Stimulated activated CD8-positive, alpha-beta memory T cell treated with anti-CD3 and anti-CD28 coated beads, Interleukin-2, amount 100 ng/mL, for 1 hour (primary cell): ENCODE measurements at places on chromosomes 16 and 17.

DNA sequence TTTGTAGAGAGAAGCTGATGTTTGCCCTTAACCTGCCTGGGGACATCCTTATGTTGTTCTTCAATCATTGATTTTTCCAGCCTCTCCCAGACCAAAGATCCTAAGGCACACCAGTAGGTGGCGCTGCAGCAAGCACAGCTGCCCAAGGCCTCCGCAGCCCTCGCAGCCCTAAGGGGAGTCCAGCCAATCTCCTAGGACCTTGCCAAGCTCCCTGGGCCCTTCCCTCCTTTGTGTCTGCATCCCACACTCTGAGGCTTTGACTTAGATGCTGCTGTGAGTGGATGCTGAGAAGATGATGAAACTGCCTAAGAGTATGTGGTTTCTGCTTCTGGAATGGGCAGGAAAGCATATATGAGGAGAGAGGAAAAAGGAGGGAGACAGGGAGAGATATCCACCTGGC is 47.1 kb downstream of the SPACA3 start:
- DNase-seq = no peak

DNA sequence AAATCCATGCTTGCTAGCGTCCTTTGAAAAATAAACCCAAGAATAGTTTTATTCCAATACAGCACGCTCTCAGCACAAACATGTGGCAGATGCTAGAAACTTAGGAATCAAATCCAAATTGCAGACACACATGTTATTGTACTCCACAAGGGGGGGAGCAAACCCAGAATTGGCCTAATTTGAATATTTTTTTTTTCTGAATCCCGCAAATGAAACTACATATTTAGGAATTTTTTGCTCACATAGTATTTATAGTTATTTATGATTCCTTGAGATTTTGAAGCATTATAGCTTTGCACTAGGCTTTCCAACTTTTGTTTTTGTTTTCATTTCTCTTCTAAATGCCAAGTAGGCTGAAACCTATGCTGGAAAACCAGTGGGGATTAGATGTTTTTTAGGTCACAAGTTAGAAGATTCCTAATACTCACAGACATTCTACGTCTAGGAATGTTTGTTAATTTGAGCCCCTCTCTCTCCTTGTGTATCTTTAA is 59.3 kb upstream of the CDH11 start:
- no peak for DNase-seq

- no peak for DNase-seq
Measured at GRCh38 chr16:85995541-85996423, 96.8 kb downstream of the IRF8 start.

DNA sequence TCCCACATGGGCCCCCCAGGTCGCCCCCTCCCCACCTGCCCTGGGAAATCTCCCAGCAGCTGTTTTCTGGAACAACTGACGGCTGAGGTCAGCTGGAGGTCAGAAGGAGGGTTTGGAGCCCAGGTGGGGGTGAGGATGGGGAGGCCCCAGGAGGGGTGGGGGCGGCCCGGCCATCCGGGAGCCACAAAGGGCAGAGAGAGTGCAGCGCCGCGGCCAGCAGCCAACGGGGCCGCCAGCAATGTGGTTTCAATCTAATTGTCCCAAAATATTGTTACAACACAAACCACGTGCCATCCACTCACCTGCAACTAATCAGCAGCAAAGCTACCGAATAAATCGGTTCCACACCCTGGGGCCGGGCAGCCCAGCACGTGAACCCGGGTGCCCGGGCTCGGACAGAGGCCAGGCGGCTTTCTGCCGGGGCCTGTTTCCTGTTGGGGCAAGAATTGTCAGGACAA is 28.3 kb upstream of the SLC38A10 start:
- no peak for DNase-seq

DNA sequence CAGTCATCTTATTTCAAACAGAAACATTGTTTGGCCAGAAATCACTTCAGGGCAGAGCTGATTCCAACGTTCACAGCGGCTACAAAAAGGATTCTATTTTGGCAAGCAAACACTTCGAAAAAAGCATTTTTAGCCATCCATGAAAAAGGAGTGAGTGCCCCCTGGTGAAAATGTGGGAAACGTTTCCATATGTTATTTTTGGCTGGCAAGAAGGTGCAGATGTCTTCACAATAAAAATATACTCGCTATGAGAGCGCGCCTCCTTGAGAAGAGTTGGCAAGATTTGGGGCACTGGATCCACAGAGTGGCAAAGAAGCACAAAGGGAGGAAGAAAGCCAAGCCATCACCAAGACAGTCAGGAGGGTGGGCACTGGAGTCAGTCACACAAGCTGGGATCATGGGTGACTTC is 191.1 kb downstream of the CHD9NB start:
- DNase-seq = no peak
